ENCODE measurements at places on chromosomes 16 and 17. TPM values are rescaled to one million over a fixed set of nuclear protein-coding genes. Genes with fewer than 3 reads are reported as not detected.

KRT17 gene
- not detected for total RNA-seq

ABCC3 gene
- total RNA-seq = not detected

DNA sequence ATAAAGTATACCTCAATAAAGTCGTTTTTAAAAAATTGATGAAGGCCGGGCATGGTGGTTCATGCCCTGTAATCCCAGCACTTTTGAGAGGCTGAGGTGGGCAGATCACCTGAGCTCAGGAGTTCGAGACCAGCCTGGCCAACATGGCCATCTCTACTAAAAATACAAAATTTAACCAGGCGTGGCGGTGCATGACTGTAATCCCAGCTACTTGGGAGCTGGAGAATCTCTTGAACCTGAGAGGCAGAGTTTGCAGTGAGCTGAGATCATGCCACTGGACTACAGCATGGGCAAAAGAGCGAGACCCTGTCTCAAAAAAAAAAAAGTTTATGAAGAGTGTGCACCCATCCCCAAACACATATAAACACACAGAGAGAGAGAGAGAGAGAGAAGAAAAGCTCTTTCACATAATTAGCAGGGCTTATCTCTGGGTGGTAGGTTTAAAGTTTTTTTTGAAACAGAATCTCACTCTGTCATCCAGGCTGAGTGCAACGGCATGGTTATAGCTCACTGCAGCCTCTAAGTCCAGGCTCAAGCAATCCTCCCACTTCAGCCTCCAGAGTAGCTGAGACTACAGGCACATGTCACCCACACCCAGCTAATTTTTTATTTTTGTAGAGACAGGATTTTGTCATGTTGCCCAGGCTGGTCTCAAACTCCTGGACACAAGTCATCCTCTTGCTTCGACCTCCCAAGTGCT lies 3.0 kb downstream of the SREBF1 start:
- DNase-seq = no peak

DNA sequence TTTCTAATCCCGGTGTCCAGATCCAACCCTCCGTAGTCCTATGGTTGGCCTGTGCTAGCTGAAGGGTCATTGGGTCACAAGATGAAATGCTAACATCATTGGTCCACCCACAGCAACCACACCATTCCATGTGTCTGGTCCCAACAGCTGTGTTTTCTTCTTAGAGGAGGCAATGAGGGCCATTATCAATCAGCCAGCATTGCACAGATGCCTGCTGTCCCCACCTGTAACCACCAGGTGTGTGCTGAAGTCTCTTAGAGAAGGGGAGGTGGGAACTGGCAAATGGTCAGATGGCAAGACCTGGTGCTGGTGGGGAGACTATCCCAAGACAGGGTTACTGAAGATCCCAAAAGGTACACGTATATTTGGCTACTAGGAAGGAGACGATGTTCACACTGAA lies 37.4 kb downstream of the HIC1 start:
- DNase-seq = no peak

DNA sequence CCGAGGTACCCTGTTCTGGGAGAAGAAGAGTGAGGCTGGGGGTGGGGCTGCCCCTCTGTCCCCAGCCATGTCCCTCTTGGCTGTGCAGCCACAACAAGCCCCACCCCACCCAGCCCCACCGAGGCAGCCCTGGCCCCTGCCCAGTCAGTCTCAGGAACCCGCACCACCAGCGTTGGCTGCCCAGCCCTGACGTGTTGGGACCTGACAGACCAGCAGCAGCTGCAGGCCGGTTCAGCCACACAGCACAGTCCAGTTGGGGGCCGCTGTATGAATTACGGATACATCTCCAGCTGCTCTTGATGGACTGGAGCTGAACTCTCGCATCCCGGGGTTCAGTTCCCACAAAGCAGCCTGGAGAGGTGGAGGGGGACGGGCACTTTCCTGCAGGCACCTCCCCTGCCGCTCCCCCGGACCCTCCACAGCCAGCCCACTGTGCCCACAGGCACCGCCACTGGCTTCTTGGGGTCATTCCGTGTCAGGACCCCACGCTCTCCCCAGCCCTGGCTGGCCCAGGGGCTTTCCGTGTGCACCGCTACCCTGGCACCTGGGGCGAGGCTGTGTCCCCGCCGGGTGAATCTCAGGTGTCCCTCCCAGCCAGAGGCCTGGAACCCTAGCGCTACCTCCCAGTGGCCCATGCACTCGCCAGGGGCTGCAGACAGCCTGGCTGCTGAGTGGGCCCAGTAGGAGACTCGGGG lies 7.1 kb downstream of the CDH15 start:
- DNase-seq = no peak

DNA sequence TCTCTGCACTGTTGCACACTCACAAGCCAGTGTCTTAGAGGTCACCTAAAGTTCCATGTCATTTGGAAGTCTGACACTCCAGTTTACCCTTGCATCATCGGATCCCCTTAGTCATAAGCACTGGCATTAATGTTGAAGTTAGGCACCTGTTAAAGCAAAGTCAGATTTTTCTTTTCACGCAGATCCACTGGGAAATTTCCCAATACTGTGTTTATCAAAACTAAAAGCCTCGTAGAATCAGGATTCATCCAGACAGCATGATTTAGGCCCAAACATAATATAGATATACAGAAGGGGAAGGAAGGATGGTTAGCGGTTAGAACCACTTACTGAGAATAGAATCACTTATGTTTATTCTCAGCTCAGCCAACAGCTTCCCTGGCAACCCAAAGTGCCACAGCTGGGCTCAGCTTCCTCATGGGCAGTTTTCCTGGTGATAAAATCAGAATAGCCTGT lies 30.1 kb upstream of the HAPSTR1 start:
- DNase-seq = no peak

DNA sequence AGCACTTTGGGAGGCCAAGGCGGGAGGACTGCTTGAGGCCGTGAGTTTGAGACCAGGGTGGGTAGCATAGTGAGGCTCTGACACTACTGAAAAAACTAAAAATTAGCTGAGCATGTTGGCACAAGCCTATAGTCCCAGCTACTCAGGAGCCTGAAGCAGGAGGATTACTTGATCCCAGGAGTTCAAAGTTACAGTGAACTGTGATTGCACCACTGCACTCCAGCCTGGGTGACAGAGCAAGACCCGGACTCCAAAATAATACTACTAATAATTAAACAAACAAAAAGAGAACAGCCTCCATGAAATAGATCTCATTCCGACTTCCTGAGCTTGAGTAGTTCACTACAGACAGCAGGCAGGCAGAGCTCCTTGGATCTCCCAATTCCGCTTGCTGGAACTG lies 2.7 kb upstream of the RBBP6 start:
- DNase-seq = no peak

HOXB6 gene
- 2.0 TPM for total RNA-seq

Data from G401 (cell line).